Activated CD4-positive, alpha-beta T cell treated with anti-CD3 and anti-CD28 coated beads for 24 hours (primary cell): ENCODE measurements at places on chromosomes 3 and 15.

DNA sequence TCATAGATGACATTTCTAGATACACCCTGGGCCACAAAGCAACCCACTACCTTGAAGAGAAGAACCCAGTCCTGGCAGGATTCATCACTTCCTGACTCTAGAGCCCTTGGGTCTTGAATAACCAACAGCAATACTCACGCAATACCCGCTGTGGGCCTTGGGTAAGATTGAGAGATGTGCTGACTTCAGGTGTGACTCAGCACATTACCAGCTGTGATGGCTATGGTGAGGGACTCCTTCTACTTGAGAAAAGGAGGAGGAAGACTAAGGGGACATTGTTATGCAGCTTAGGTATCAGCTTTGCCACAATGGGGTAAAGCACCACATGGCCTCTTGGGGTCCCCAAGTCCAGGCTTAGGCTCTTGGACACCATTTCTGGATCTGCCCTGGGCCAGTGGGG is 14.9 kb downstream of the C3orf33 start:
- DNase-seq, result no peak

GRCh38 chr3:65953301-65953812 is 85.4 kb downstream of the MAGI1 start:
- DNase-seq, result no peak

- no peak for DNase-seq
These were observed 410.4 kb upstream of the RORA start for GRCh38 chr15:61639491-61639890.

- no peak for DNase-seq
These were observed 20.2 kb upstream of the THUMPD3 start for GRCh38 chr3:9342696-9343095.

DNA sequence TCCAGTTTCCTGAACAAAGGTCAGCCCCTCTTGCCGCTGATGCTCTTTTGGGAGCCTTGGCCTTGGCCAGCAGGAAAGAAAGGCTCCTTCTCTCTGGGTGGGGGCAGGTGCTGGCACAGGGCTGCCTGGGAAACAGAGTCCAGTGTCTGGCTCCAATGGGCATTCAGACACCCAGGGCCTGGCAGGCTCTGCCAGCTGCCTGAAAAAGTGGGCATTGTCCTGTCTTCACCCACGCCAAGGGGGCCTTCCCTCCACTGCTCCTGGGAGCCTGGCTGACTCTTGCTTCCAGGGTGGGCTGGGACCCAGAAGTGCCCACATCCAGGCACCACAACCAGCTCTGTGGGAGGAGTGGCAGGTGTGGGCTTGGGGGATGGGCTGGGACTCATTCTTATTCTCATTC is 62.7 kb downstream of the RHCG start:
- DNase-seq, result no peak
